T-cell (primary cell): ENCODE measurements at places on chromosomes 1 and 21.

DNA sequence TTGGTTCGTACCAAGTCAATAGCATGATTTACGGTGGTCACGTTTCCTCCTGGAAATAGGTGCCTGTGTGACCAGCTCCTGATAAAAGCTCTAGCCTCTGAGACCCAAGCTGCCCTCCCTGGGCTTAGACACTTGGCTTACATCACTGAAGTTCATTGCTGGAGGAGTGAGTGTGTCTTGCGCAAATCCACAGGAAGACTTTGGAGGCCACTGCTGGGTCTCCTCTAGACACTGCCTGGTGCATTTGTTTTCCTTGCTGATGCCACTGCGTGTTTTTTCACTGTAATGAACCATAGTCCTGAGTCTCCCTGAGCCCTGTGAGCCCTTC, 230.6 kb downstream of the DSCAM start:
- no peak for DNase-seq
- no peaks in the 10 kb centered on the region for H3K4me1 ChIP-seq
- no peak overlapping the region for H3K27ac ChIP-seq
- H3K4me3 ChIP-seq: no peak overlapping the region
- no peaks in the 10 kb centered on the region for H3K36me3 ChIP-seq

DNA sequence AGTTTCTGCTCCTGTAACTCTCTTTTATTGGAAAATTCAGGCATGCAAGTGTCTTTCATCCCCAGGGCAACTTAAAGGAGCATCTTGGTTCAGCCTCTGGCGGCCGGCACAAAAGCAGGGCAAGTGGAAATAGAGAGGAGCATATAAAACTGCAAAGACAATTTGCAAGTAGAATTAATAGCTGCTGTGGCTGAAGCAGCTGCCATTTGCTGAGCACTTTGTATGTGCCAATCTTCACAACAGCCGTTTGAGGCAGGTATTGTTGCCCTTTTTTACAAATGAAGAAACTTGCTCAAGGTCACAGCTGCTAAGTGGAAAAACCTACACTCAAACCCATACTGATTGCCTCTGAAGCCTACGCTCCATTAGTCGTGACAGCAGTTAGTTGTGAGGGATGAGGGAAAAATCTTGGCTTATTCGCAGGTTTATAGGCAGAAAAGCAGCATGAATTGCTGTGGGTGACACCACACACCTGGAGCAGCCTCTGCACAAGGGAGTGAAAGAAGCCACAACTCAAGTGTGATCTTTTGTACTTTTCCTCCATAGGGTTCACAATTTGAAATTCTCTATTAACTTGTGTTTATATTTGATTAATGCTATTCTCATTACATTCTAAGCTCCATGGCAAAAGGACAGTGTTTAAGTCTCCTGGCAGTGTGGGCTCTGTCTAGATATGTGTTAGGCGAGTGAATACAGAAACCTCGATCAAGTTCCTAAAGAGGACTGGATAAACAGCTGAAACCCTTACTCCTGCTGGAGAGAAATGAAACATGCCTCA, 99.0 kb upstream of the BEND5 start:
- no peaks in the 10 kb centered on the region for H3K4me1 ChIP-seq
- no peak for DNase-seq
- H3K4me3 ChIP-seq: no peak overlapping the region
- no peaks in the 10 kb centered on the region for H3K27me3 ChIP-seq
- H3K27ac ChIP-seq: no peak overlapping the region
- H3K36me3 ChIP-seq: no peaks in the 10 kb centered on the region

DNA sequence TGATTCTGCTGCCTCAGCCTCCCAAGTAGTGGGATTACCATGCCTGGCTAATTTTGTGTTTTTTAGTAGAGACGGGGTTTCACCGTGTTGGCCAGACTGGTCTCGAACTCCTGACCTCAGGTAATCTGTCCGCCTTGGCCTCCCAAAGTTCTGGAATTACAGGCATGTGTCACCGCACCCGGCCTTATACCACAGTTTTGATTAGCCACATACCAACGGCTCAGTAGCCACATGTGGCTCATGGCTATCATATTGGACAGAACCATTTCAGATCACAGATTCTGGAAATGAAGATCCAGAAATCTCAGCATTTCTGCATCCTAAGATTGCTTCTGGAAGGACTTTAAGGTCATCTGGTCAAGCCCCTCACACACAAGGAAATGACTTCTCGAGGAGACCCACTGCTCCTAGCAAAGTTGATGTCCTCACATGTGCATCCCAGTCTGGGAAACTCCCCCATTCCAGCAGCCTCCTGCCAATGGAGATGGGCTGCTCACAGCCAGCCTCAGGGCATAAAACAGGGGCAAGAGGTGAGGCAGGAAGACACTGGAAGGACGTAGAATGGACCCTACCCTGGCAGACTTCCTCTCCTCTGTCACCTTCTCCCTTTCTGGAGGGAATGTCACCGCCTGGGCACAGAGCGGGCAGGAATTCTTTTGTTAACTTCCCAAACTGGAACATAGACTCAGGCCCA, 17.5 kb upstream of the CITED4 start:
- H3K27ac ChIP-seq: no peak overlapping the region
- no peak overlapping the region for H3K4me3 ChIP-seq
- peaks cover 29% of the 10 kb centered on the region for H3K4me1 ChIP-seq
- peaks cover 35% of the 10 kb centered on the region for H3K27me3 ChIP-seq
- no peak for DNase-seq

DNA sequence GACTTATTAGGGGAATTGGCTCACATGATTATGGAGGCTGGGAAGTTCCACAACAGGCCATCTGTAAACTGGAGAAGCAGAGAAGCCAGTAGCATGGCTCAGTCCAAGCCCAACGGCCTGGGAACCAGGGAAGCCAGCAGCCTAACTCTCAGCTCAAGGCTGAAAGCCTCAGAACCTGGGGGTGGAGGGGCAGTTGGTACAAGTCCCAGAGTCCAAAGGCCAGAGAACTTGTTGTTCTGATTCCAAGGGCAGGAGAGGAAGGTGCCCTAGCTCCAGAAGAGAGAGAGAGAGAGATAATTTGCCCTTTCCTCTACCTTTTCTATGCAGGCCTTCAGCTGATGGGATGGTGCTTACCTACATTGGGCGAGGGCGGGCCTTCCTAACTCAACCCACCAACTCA, 55.3 kb downstream of the MAN1C1 start:
- no peak overlapping the region for H3K27ac ChIP-seq
- no peaks in the 10 kb centered on the region for H3K27me3 ChIP-seq
- no peak for DNase-seq
- no peak overlapping the region for H3K4me3 ChIP-seq
- peaks cover 15% of the 10 kb centered on the region for H3K36me3 ChIP-seq
- H3K4me1 ChIP-seq: peaks cover 88% of the 10 kb centered on the region

GRCh38 chr1:3069491-3070308, 697 bp downstream of the PRDM16 start:
- DNase-seq: no peak
- no peak overlapping the region for H3K27ac ChIP-seq
- H3K36me3 ChIP-seq: no peaks in the 10 kb centered on the region

- H3K27ac ChIP-seq: no peak overlapping the region
- H3K4me1 ChIP-seq: no peaks in the 10 kb centered on the region
- H3K36me3 ChIP-seq: no peaks in the 10 kb centered on the region
- H3K4me3 ChIP-seq: no peak overlapping the region
- no peak for DNase-seq
These were observed 48.8 kb upstream of the HMGB4 start for GRCh38 chr1:33815061-33815460.

GRCh38 chr1:236619398-236619797, 15.1 kb upstream of the HEATR1 start:
- H3K36me3 ChIP-seq: no peaks in the 10 kb centered on the region
- no peaks in the 10 kb centered on the region for H3K4me1 ChIP-seq
- no peak for DNase-seq
- H3K4me3 ChIP-seq: no peak overlapping the region
- no peak overlapping the region for H3K27ac ChIP-seq
- no peaks in the 10 kb centered on the region for H3K27me3 ChIP-seq

DNA sequence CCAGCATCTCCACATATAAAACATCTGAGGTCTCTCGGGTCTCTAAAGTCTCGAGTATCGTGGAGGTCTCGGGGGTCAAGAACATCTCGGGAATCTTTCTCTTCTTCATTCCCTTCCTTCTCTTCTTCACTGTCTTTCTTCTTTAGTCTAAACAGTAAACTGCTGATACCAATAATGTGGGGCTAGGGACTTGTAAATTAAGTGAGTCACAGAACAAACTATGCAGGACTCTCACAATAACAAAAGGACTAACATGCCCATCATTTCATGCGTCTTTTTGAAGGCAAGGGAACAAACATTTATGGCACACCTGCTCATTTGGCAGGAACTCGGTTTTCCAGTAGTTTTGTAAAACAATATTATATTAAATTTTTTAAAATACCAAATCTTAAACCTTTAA, 32.4 kb downstream of the PRPF38A start:
- H3K4me3 ChIP-seq: no peak overlapping the region
- H3K36me3 ChIP-seq: peaks cover 16% of the 10 kb centered on the region
- no peak for DNase-seq

DNA sequence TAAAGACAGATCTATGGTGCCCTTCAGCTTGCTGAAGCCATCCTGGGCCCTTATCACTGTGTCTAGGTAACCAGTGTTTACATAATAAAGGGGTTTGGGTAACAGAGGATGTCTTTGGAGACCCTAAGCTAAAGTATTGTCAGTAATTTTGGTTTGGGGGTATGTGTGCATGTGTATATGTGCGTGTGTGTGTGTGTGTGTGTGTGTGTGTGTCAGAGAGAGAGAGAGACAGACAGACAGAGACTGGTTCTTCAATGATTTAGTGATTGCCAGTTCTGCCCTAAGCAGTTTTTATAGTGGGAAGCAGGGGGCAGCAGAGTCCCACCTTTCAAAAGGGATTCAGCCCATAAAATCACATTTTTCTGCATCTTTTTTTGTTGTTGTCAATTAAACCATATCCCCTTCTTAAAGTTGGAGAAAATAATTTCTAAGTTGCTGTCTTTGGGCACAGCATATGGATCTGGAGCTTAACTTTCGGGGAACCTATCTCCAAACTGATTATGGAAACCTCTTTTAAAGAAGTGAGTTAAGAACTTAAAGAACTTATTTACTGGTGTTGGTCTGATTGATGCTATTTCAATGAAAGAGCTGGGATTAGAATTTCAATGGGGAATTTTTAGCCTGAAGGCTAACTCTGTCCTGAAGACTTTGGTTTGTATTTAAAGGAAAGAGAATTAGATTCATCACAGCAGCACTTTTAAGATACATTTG, 51.1 kb downstream of the ZNF326 start:
- H3K4me3 ChIP-seq: no peak overlapping the region
- H3K36me3 ChIP-seq: no peaks in the 10 kb centered on the region
- no peak overlapping the region for H3K27ac ChIP-seq
- H3K4me1 ChIP-seq: no peaks in the 10 kb centered on the region
- DNase-seq: no peak
- peaks cover 3% of the 10 kb centered on the region for H3K27me3 ChIP-seq

DNA sequence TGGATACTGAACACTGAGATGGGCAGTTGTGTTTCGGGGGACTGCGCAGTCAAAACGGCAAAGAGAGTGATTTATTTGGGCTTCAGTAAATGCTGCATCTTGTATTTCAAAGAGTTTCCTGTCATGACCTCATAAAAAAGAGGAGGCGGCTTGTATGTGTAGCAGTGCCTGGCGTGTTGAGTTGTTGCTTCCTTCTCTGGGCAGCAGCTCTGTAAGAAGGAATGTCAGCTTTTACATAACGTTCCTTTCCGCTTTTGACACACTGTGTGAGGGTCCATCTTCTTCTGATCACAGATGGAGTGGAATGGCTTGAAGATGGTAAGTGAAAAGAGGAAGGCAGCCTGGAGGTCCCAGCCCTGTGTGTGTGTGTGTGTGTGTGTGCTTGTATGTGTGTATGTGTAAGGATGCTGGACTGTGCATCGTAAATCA, 941 bp downstream of the ELAVL4 start:
- peaks cover 9% of the 10 kb centered on the region for H3K27me3 ChIP-seq
- no peaks in the 10 kb centered on the region for H3K36me3 ChIP-seq
- H3K27ac ChIP-seq: no peak overlapping the region
- peak overlapping the region; percentile 45 for H3K4me3 ChIP-seq
- no peak for DNase-seq
- H3K4me1 ChIP-seq: peaks cover 9% of the 10 kb centered on the region

- no peak overlapping the region for H3K27ac ChIP-seq
- peaks cover 8% of the 10 kb centered on the region for H3K4me1 ChIP-seq
- no peak for DNase-seq
- H3K36me3 ChIP-seq: no peaks in the 10 kb centered on the region
- peaks cover 35% of the 10 kb centered on the region for H3K27me3 ChIP-seq
- H3K4me3 ChIP-seq: peak overlapping the region; percentile 82
These were observed 974 bp upstream of the FNBP1L start for GRCh38 chr1:93446837-93447451.

- H3K27ac ChIP-seq: no peak overlapping the region
- H3K36me3 ChIP-seq: no peaks in the 10 kb centered on the region
- peaks cover 4% of the 10 kb centered on the region for H3K4me1 ChIP-seq
- no peak overlapping the region for H3K4me3 ChIP-seq
These were observed 212.7 kb upstream of the FGGY start for GRCh38 chr1:59083946-59084865.

DNA sequence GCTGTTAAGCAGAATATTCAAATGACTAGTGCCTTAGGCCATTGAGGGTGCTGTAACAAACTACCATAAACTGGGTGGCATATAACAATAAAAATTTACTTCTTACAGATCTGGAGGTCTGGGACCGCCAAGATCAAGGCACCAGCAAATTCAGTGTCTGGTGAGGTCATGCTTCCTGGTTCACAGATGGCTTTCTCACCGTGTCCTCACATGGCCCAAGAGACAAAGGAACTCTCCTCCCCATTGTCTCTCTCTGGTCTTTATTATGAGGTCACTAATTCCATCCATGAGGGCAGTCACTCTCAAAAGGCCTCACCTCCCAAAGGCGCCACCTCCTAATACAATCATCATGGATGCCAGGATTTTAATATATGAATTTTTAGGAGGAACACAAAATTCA, 127.3 kb downstream of the GABPA start:
- H3K4me3 ChIP-seq: no peak overlapping the region
- H3K36me3 ChIP-seq: no peaks in the 10 kb centered on the region
- no peaks in the 10 kb centered on the region for H3K27me3 ChIP-seq
- no peaks in the 10 kb centered on the region for H3K4me1 ChIP-seq
- DNase-seq: no peak

- no peak overlapping the region for H3K4me3 ChIP-seq
- no peak for DNase-seq
- H3K27me3 ChIP-seq: no peaks in the 10 kb centered on the region
- H3K4me1 ChIP-seq: peaks cover 54% of the 10 kb centered on the region
- H3K27ac ChIP-seq: peak overlapping the region; percentile 82
- H3K36me3 ChIP-seq: no peaks in the 10 kb centered on the region
These were observed 39.7 kb downstream of the C21orf91 start for GRCh38 chr21:17779496-17779895.

GRCh38 chr1:43373066-43373940, 5.5 kb upstream of the ELOVL1 start:
- no peak overlapping the region for H3K27ac ChIP-seq
- H3K27me3 ChIP-seq: no peaks in the 10 kb centered on the region
- H3K36me3 ChIP-seq: no peaks in the 10 kb centered on the region
- no peak for DNase-seq

GRCh38 chr1:206709772-206710459, 25.2 kb downstream of the MAPKAPK2 start:
- H3K36me3 ChIP-seq: no peaks in the 10 kb centered on the region
- no peak for DNase-seq
- H3K4me3 ChIP-seq: no peak overlapping the region
- no peak overlapping the region for H3K27ac ChIP-seq
- peaks cover 61% of the 10 kb centered on the region for H3K4me1 ChIP-seq
